Testis (tissue), 5 donors: ENCODE measurements at places on chromosomes 6 and 20. TPM values are rescaled to one million over a fixed set of nuclear protein-coding genes. Genes with fewer than 3 reads are reported as not detected.
A peak's percentile ranks its signal among the peaks of the same experiment; 100 is the strongest.

DNA sequence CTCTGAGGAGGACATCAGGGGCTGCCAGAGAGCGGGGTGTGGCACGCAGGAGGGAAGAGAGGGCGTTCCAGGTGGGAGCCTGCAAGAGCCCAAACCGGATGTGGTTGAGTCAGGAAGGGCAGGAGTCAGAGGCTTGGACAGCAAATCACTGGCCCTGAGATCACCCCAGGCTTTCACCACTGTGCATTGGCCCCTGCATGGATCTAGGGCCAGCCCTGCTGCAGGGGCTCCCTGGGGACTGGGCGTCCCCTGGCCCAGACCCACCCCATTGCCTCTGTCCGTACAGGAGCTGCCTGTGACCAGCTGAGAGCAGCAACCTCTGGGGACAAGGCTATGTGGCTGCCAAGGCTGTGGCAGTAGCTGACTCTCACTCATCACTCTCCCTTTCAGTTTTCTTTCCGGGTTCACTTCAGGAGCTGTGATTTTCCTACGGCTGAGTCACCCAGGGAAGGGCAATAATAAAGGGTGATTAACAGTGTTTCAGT, 33.9 kb downstream of the KCNK17 start:
- H3K27ac ChIP-seq, result no peak overlapping the region
- no peak for DNase-seq
- H3K4me1 ChIP-seq, result no peaks in the 10 kb centered on the region
- no peak overlapping the region for H3K4me3 ChIP-seq

DNA sequence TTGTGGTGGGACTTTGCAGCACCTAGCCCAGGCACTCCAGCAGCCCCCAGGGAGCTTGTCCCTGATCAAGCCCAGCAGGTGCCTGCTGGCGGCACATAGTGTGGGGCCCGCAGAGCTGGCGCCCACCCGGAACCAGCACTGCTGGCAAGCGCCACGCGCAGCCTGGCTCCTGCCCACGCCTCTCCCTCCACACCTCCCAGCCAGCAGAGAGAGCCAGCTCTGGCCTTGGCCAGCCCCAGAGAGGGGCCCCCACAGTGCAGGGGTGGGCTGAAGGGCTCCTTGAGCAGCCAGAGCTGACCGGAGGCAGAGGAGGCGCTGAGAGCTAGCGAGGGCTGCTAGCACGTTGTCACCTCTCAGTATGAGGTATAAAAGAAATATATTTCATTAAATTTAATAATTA, 716.5 kb upstream of the MAP3K7 start:
- DNase-seq, result no peak
- no peaks in the 10 kb centered on the region for H3K36me3 ChIP-seq
- H3K4me3 ChIP-seq, result no peak overlapping the region

DNA sequence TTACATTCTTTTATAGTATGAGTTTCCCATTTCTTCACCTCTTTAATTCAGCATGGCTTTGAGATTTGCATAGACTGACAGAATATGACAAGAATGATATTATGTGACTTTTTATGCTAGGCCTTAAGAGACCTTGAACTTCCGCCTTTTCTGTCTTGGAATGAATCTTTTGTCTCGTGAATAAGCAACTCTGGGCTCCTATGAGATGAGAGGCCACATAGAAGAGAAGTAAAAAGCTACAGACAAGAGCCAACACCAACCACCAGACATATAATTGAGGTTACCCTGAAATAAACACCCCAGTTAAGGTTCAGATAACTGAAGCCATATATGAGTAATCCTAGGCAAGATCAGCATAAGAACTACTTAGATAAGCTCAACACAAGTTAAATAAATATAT, 600.8 kb downstream of the MEI4 start:
- DNase-seq, result no peak
- H3K27ac ChIP-seq, result no peak overlapping the region
- H3K27me3 ChIP-seq, result no peaks in the 10 kb centered on the region
- no peak overlapping the region for H3K4me3 ChIP-seq
- H3K36me3 ChIP-seq, result no peaks in the 10 kb centered on the region

GRCh38 chr6:35411066-35411465, 41.1 kb upstream of the FANCE start:
- no peaks in the 10 kb centered on the region for H3K27me3 ChIP-seq
- no peaks in the 10 kb centered on the region for H3K4me1 ChIP-seq
- no peak for DNase-seq
- H3K36me3 ChIP-seq, result no peaks in the 10 kb centered on the region
- H3K27ac ChIP-seq, result no peak overlapping the region

GRCh38 chr20:41223112-41223511, 85.8 kb downstream of the PLCG1 start:
- H3K36me3 ChIP-seq, result no peaks in the 10 kb centered on the region
- H3K27me3 ChIP-seq, result no peaks in the 10 kb centered on the region
- no peak overlapping the region for H3K27ac ChIP-seq
- peaks cover 13% of the 10 kb centered on the region for H3K4me1 ChIP-seq
- H3K4me3 ChIP-seq, result no peak overlapping the region

- no peaks in the 10 kb centered on the region for H3K36me3 ChIP-seq
- no peak overlapping the region for H3K27ac ChIP-seq
- no peak overlapping the region for H3K4me3 ChIP-seq
- H3K27me3 ChIP-seq, result no peaks in the 10 kb centered on the region
Measured at GRCh38 chr6:128694303-128695009, 174.1 kb upstream of the PTPRK start.

GRCh38 chr6:168093634-168094033, 14.6 kb upstream of the FRMD1 start:
- H3K4me3 ChIP-seq, result no peak overlapping the region
- H3K36me3 ChIP-seq, result no peaks in the 10 kb centered on the region
- DNase-seq, result no peak
- no peak overlapping the region for H3K27ac ChIP-seq

- DNase-seq, result peak; percentile 40
- no peaks in the 10 kb centered on the region for H3K27me3 ChIP-seq
- H3K4me3 ChIP-seq, result no peak overlapping the region
Measured at GRCh38 chr6:64012351-64013001, 376.9 kb downstream of the PHF3 start.

GRCh38 chr6:145082359-145082758, 653.0 kb downstream of the EPM2A start:
- H3K4me3 ChIP-seq, result no peak overlapping the region
- no peaks in the 10 kb centered on the region for H3K36me3 ChIP-seq

DNA sequence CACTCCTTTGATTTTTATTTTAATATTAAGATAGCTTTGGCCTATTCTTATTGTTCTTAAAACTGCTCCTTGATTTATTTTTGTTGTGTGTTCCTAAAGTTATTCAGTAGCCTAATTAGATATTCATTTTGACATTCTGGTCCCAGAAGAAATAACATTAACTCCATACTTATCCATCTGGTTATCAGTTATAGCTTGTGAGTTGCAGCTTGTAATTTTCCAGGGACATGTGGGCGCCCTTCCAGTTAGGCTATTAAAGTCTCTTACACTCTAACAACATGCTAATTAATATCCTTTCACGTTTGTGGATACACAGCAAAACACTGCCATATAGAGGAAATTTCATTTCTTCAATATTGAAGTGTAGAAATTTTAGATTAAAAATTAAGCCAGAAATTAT, 987.5 kb downstream of the HACE1 start:
- H3K27me3 ChIP-seq, result no peaks in the 10 kb centered on the region
- no peak overlapping the region for H3K27ac ChIP-seq
- H3K4me3 ChIP-seq, result no peak overlapping the region
- H3K36me3 ChIP-seq, result no peaks in the 10 kb centered on the region
- no peaks in the 10 kb centered on the region for H3K4me1 ChIP-seq

DNA sequence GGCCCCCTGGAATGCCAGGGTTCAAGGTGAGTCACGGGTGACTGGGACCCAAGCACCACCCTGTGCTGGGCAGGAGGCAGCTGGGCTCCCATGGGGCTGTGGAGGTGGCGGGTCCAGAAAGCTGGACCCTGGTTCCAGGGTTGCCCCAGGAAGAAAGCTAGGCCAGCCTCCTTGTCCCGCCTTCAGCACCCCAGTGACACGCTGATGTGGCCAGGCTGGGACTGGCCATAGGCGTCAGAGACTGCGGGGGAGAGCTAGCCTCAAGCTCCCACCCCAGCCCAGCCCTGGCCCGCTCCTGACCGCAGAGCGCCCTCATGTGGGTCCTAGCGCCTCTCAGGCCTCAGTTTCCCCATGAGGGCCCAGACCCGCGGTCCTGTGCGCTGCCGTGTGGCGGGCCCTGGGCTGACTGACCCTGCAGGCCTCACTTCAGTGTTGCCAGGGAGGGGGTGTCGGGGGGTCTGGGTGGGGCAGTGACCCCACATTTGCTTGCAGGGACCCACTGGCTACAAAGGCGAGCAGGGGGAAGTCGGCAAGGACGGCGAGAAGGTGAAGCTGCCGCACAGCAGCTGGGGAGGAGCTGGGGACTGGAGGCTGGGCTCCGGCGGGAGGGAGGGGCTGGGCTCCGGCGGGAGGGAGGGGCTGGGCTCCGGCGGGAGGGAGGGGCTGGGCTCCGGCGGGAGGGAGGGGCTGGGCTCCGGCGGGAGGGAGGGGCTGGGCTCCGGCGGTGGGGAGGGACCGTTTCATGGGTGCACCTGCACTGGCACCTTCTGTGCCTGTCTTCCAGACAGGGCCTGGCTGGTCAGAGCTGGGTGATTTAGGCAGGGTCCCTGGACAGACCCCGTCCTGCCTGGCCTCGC, 7.9 kb downstream of the COL9A3 start:
- H3K36me3 ChIP-seq, result no peaks in the 10 kb centered on the region
- no peak overlapping the region for H3K27ac ChIP-seq
- H3K27me3 ChIP-seq, result no peaks in the 10 kb centered on the region

- H3K4me3 ChIP-seq, result no peak overlapping the region
- peaks cover 19% of the 10 kb centered on the region for H3K4me1 ChIP-seq
- H3K27me3 ChIP-seq, result no peaks in the 10 kb centered on the region
- peak overlapping the region; percentile 43 for H3K27ac ChIP-seq
Measured at GRCh38 chr6:53834132-53834531, 39.3 kb downstream of the LRRC1 start.

DNA sequence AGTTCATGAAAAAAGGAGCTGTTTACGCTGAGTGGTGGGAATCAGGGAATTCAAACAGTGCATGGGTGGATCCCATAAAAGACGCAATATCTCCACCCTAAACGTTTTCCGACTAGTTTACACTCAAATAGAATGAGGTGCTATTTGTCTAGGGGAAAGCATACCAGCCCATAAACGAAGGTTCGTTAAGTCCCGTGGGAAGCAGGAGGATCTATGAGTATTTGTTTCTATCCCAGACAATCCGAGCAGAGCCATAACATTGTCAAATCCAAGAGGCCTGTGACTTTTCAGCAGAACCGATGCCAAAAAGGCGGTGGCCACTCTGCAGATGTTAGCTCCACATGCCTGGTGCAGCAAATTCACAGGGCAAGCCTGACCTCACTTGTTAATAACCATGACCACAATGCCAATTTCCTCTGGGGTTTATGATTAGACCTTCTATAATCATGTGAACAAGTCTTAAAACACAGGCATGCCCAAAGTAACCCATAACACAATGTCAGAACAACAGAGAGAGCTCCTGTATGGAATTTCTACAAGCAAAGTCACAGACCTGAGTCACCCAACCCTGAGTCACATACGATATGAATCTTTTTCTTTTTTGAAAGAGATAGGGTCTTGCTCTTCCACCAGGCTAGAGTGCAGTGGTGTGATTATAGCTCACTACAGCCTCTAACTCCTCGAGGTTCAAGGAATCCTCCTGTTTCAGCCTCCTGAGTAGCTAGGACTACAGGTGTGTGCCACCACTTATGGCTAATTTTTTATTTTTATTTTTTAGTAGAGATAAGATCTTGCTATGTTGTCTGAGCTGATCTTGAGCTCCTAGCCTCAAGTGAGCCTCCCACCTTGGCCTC, 123.3 kb downstream of the KIF13A start:
- H3K36me3 ChIP-seq, result no peaks in the 10 kb centered on the region
- H3K4me1 ChIP-seq, result peaks cover 5% of the 10 kb centered on the region
- no peaks in the 10 kb centered on the region for H3K27me3 ChIP-seq

DNA sequence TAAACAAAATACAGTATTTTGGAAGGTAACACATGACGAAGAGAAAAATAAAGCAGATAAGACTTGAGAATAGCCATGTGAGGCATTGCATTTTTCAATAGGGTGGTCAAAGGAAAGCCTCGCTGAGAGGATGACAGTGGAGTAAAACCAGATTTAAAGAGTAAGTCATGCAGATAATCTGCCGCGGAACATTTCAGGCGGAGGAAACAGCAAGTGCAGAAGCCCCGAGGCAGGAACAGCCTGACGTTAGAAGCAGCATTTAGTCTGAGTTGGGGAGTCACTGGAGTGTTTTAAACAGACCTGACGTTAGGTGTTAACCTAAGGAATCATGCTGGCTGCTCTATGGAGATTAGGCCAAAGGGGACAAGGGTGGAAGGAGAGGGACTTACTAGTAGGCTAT, 65.0 kb upstream of the VSTM2L start:
- no peak overlapping the region for H3K27ac ChIP-seq
- no peak for DNase-seq
- H3K27me3 ChIP-seq, result no peaks in the 10 kb centered on the region
- no peak overlapping the region for H3K4me3 ChIP-seq
- H3K4me1 ChIP-seq, result no peaks in the 10 kb centered on the region
- H3K36me3 ChIP-seq, result no peaks in the 10 kb centered on the region

The IRF4 gene
- 3.7 TPM for total RNA-seq
